Transverse colon (tissue), 4 donors: ENCODE measurements at places on chromosomes 1 and 21.

DNA sequence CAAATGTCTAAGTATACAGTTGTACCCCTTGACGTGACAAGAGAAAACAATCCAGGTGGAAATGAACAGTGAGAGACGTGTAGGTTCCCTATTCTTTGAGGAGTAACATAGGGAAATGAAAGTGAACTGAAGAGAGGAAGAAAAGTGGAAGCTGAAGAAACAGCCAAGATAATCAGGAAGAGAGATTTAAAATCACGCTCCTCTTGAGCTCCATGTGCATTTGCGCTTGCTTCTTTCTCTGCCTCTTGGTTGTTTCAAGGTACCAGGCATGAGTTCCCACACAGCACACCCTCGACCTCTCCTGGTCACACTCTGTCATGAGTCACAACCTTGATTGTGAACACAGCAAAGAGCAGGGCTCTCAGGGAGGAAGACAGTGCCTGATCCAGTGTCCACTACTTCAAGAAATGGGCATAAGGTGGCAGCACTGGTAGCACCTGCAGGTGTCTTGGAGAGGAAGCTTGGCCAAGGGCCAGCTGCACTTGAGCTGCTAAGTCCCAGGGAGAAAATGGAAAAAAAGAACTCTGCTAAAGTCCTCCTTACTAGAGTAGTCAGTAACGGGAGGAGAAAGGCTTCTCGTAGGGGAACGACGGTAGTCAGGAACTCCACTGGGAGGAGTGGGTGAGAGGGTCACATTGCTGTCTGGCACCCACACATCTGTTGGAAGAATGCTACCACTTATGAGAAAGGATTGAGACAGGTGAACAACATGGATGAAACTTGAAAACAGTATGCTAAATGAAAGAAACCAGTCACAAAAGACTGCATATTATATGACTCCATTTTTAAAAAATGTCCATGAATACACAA is 18.3 kb upstream of the ARID1A start:
- peak; percentile 92 for DNase-seq

DNA sequence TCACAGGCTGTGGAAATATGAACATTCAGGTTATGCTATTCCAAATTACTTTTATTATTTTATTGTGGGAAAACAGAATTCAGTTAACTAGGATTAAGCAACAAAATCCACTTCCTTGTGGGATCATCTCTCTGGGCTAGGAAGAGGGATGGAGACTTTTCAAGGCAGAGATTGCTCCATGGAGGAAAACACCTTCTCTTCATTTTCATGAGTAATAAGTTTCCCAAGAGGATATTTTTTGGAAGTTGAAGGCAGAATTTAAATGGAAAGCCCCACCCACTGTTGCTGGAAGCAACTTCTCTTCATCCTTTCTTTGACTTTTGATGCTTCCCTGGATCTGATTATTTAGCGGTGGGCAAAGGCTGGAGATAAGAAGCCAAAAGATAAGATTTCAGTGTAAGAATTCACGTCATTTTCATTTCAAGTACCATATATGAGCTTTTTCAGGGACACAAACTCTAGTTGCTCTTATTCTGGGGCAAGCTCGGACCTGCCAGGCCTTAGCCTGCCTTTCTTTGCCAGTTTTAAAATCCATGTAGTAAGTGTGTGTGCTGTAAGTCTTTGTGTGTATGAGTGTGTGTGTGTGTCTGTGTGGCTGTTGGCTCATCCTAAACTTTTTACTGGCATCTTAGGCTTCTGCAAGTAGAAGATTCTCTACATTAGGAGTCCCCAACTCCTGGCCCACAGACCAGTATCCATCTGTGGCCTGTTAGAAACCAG is 11.7 kb upstream of the IL24 start:
- DNase-seq: no peak

DNA sequence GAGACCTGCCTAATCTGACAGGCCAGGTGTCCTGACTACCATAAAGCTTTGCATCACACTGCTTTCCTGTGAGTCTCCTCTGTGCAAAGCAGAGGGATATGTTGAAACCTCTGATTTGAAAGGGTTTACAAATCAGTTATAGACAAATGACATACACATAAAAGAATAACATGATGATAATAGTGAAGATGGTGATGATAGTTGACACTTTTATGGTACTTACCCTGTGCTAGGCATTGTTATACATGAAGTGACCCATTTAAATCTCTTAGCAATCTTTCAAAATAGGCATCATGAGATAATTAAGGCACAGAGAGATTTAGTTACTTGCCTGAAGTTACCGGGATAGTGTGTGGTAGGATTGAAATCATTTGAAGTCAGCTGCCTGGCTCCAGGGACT is 34.1 kb upstream of the PKN2 start:
- DNase-seq: no peak

DNA sequence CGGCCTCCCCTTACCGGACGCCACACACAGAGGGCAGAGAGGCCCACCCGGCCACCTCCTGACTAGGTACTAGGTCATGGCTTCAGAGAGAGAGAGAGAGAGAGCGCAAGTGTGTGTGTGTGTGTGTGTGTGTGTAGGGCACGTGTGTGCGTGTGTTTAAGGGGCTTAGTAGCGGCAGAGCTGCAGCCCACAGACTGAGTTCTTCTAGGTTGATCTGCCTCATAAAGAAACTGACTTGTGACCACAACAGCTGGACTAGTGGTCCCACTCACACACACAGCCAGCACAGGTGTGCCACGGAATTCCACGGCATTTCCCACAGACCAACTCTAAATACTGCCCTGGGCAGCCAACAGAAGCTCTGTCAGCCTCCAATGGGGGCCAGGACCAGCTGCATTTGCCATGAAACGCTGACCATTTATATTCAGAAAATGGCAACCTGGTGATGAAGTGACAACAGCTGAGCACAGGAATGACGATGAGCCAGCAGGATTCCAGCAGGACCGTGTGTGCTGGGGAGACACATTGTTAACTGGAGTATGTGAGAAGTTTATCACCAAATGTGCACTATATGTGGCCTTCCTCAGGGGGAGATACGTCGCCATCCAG is 38.8 kb upstream of the GPR153 start:
- DNase-seq: no peak

DNA sequence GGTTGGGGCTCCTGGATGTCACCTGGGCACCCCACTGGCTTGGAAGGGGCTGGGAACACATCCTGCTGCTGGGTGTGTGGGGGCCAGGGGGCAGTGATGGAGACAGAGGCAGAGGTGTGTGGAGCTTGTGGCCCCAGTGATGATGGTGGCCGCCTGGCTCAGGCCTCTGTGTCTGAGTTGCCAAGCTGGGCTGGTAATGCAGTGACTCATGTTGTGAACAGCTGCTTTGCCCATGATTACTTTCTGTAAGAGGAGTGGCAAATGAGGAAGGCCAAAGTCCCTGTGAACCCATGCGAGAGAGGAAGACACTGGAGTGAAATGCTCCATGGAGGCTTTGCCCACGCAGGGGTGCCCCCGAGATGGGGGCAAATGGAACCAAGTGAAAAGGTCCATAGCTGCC is 86.8 kb downstream of the KCNJ6 start:
- DNase-seq: peak; percentile 76

DNA sequence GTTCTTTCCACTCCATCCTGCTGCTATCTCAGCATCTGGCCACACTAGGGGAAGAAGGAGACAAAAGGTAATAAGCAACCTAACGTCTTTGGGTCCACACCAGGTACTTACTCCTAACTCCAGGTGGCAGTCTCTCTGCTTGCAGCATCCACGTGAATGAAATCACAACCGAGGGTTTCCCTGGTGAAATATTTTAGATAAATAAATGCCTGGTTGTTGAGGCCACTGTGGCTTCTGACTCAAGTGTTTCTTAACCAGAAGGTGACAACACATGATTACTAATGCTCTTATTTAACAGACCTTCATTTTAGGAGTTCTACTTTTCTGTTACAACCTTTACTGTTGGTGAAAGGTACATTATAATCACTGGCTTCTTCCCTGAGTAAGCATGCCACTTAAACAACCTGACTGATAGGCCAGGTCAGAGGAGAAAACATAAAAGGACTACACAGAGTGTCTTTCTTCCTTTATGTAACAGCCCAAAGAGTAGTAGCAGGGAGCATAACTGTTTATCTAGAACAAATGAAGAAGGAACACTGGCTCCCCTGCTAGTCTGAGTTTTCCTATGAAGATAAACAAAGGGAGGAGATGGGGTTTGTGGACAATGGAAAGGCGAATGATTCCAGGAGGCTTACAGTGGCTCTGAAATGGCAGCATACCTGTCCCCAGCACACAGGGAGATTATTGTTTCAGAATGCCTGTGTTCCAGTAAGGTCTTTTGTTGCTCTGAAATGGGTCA is 59.9 kb downstream of the SYT6 start:
- no peak for DNase-seq

DNA sequence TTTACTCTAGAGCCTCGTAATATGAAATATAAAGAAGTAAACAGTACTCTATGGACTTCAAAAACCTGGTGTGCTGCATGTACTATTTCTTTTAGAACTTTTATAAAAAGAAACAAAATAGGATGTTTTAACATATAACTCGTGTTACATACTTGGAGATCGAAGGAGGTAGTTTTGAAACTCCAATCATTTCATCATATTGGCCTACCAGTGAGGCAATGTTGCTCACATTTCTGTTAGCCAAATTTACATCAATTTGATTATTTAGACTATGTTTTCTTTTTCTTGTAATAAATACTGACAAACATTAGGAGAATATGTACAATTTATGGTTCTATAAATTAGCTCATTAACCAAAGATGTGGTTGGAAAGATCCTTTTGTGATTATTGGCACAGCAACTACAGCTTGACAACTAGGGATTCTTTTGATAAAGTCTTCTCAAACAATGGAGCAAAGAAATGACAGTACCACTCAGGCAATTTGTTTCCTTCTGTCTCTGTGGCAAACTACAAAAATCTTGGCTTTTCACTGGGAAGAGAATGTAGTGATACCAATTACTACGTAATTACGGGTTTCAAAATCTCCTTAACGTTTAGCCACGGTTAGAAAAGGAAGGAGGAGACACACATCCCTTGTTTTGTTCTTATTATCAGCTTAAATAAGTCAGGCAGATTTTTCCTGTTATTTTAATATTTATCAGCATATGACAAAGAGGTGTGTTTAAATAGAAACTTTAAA is 266.6 kb upstream of the SGIP1 start:
- DNase-seq: no peak

GRCh38 chr1:31955917-31956736 is 18.0 kb upstream of the PTP4A2 start:
- peak; percentile 86 for DNase-seq

DNA sequence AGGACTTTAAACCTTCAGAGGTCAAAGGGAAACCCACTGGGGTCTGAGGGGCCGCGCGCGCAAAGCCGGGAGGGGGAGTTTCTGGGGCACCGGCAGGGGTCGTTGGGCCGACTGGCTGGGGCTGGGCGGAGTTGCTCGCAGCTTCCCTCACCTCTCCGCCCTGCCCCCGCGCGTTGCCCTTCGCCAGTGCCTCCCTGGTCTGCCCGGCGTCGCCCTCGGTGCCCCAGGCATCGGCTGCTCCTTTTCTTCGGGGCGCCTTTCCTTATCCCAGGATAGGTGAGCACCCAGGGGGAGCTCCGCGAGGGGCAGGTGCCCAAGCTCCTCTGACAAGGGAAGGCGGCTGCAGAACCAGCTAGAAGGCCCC is 390 bp upstream of the NGF start:
- no peak for DNase-seq

DNA sequence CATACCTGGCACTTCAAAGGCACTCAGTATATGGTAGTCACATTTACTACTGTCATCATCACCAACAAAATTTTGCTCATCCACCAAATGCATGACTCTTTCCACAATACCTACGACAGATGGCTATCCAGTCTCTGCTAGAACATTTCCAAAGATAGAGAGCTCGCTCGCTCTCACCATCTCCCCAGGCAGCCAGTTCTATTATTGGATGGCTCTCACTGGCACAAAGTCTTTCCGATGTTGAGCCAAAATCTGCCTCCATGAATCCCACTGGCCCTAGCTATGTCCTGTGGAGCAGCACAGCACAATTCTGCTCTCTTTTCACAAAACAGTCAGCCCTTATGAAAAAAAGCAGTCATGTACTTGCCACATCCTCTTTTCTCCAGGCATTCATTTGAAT is 102.1 kb downstream of the DAB1 start:
- no peak for DNase-seq

GRCh38 chr1:74328851-74329250 is 93.7 kb downstream of the TNNI3K start:
- DNase-seq: no peak

DNA sequence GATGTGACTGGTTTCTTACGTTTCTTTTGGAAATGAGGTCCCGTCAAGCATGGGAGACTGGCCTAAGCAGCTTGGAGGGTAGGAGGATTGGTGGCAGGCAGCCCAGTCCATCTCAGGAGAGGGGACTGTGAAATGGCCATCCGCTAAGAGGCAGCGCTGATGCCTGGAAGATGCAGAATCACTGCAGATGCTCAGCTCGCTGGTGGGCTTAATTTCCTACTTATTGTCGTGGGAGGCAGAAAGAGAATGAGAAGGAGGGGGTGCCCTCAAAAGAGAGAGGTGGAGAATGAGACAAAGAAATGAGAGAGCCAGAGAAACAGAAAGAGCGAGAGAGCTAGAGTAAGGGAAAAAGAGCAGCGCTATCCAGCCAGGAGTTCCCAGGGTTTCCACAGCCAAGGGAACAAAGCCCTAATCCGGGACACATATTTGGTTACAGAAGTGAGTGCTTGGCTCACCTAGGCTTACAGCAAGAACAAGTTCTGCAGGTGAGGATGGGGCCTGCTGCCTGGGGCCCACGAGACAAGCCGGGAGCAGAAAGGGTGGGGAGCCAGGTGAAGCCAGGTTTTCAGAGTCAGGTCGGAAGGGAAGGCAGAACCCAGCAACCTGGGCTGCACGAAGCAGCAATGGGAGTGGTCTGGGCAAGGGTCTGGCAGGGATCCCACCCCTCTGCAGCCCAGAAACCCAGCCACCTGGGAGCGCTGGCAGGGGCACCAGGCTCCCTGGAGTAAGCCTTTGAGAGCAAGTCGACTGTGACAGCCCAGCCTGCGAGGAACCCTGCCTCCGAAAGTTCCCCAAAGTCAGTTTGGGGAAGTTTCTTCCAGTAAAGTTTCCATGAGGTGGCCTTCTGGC is 5.8 kb downstream of the ECE1 start:
- DNase-seq: no peak

DNA sequence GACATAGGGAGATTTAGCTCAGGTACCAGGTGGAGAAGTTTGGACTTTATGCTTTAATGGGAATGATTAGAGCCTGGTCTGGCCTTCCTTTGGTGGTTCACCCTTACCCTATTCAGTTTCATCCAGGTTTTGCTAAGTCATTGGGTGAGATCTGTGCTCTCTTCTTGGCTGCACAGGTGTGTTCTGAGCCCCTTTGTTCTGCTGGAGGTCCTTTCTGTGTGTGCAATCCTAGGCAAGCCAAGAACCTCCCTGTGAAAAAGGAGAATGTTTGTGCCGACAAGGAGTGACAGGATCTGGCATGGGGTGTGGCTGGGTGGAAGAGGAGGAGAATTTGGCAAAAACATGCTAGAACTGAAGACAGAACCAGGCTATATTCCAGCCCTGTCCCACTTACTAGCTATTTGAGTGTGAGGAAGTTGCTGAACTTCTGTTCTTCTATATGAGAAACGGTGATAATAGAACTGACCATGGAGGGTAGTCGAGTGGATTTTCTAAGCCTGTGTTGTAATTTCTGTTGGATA is 4.6 kb downstream of the GSTM5 start:
- no peak for DNase-seq
